NCI-H1105 treated with DMSO at 0.1 percent for 48 hours (cell line): ENCODE measurements at places on chromosomes 3 and 15.

DNA sequence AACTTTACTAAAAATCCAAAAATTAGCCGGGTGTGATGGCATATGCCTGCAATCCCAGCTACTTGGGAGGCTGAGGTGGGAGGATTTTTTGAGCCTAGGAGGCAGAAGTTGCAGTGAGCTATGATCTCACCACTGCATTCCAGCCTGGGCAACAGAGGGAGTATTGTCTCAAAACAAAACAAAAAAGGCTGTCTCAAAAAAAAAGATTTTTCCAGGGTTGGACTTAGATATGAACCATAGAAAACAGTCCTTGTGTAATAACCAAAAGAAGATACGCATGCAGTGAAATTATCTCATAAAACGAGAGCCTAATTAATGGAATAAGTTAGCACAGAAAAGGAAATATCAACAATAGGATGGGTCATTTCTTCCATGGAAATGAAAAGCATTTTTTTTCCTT, 320.4 kb upstream of the RASGRP1 start:
- no peak for DNase-seq

DNA sequence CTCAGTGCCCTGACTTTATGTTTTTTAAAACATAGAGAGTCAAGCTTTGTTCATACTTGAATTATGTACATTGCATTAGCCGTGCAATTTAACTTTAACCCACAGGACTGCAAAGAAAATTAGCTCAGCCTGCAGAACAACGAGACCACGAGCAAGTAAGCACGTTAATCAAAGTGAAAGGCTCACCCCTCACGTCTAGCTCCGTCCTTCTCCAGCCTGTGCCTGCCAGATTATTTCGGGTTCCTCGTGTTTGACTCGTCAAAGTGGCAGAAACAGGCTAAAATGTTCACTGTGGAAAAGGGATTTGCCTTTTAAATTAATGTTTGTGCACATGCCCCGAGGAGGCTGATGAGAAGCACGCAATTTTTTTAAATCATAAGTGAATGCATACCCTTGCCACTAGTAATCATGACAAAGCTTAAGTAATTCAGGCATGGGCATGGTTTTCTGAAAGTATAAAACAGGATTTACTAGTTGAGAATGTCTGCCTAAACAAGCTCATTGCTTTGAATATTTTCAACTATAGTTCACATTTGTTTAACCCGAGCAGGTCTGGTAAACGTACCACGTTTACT, 15.3 kb downstream of the ZBTB38 start:
- DNase-seq = no peak

- DNase-seq = no peak
These were observed 27.6 kb upstream of the CNBP start for GRCh38 chr3:129211345-129211744.

DNA sequence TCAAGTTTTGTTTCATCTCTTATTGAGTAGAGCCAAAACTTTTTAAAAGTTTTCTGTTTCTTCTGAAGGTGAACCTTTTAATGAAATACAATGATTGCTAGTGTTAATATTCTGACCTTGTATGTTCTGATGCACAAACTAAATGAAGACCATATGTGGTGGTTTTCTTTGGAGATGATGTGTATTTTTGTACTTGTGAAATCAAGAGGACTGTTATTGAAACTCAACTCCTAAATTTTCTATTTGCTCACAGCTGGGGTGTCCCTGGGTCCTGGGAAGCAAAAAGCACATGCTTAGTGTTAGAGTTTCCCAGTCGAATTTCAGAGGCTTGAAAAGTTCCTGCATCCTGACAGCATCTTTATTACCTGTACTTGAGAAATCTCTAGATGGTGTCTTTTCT, 1185.8 kb upstream of the ALCAM start:
- DNase-seq = no peak

DNA sequence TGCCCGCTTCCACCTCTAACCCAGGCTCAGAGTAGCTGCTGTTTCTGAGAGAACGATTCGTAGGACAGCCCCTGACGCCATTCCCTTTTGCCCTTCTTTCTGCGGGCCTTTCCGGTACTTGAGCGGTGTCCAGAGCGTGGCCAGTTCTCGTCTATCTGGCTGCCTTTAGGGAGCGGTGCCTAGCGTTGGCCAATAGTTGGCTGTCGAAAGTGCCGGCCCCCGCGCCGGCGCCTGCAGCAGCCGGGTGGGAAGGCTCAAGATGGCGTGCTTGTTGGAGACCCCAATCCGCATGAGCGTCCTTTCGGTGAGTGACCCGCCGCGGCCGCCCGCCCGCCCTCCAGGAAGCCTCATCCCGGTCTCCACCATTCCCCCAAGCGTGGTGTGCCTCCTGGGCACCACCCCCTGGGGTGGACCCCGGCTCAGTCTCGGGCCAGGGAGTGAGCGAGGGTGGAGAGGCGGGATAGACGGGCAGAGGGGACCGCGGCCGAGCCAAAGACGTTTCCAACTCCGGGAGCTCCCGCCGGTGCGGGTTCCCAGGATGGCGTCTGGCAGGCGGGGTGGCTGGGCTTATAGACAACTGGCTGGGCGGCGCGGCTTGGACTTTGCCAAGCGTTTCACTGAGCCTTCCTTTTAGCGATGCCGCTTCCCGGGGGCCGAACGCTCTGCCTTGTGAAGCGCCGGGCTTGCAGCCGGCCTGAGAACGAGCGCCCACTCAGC, at the start of gene ARMC8:
TSS of gene ARMC8 (plus strand) at position 6 of the 717 bp plus-strand sequence. CDS start at position 260, 254 bp downstream.
- peak; percentile 90 for DNase-seq

- DNase-seq = no peak
These were observed 18.3 kb downstream of the TGM4 start for GRCh38 chr3:44892689-44893088.

DNA sequence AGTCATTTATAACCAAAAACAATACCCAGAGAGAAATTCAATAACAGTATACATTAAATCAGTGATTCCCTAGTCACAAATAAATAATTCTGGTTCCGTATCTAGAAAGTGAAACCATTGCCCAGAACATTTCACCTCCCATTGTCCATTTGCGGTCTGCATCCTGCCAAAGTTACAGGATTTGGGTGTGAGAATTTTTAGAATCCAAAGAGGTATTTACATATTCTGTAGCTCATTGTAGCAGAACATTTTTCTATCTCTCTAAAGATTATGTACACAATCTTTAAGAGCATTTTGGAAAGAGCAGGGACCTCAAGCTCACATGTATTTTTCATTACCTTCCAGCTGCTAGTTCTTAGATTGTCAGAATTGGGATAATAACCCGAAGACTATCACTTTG, 261.6 kb downstream of the CHL1 start:
- no peak for DNase-seq

DNA sequence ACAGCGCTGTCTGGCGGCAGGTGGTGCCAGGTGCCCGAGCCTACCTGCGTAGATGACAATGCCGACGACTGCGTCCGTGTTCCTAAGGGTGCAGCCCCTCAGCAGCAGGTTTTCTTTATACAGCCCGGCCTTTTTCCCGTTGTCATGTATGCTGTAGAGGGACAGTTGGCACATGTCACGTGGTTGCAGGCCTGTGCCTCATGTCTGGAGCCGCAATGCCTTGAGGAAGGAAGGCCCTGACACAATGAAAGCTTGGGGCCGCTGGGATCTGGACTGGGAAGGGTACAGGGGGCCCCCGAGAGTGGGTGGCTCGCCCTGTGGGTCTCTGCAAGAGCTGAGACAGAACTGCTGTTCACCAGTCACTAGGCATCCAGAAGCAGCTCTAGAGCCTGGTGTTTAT, 136.0 kb downstream of the ATP10A start:
- DNase-seq = no peak

- no peak for DNase-seq
These were observed 250.3 kb downstream of the EDEM1 start for GRCh38 chr3:5437783-5438323.

DNA sequence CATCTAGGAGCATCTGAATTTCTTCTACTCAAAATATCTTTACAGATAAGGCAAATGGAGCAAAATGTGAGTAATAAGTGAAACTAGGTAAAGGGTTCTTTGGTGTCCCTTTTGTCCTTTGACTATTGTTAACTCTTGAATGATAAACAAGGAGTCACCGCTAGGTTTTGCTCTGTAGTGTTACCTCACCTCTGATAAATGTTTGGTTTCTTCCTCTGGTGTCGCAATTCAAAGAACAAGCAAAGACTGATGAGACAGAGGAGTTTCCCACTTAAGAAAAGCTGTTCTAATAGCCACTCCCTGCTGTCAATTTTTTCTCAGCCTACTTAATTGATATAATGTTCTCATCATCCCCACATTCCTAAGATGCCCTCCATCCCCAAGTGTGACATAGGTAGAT, 925.9 kb downstream of the IGSF11 start:
- no peak for DNase-seq

GRCh38 chr15:85408270-85408746, 27.9 kb downstream of the AKAP13 start:
- DNase-seq = no peak

DNA sequence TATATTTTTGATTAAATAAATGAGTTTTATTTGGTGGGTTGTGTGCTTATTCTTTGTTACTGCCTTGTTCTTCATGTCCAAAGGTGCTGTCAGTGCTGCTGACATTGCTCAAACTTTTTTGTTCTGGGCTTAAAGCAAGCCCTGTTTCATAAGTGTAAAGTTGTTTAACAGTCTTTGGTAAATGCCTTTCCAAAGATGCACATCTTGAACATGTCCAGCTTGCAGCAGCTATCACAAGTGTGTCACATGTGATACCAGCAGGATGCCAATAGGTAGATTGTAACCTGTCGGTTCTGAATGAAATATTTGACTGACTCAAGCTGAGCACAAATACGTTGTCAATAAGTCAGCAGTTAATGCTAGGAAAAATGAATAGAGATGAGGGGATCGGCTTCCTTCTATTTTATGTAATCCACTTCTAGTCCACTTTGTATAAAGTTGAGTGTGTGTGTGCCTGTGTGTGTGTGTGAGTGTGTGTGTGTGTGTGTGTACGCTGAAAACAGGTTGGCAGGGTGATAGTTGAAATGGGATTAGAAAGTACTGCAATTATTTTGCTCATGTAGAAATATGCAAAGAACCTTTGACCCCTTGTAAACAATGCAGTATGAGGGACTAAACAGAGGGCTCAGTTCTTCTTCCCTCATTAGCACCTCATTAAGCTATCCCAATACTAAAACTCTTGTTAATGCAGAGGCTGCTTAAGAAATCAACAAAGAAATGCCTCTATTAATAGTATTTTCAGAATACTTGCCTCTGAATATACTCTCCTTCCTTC, 986.5 kb downstream of the TUSC7 start:
- no peak for DNase-seq

- no peak for DNase-seq
These were observed 78.3 kb downstream of the SHQ1 start for GRCh38 chr3:72769758-72770540.

- DNase-seq = no peak
These were observed 57.3 kb upstream of the PPP2R3A start for GRCh38 chr3:135908225-135908624.

DNA sequence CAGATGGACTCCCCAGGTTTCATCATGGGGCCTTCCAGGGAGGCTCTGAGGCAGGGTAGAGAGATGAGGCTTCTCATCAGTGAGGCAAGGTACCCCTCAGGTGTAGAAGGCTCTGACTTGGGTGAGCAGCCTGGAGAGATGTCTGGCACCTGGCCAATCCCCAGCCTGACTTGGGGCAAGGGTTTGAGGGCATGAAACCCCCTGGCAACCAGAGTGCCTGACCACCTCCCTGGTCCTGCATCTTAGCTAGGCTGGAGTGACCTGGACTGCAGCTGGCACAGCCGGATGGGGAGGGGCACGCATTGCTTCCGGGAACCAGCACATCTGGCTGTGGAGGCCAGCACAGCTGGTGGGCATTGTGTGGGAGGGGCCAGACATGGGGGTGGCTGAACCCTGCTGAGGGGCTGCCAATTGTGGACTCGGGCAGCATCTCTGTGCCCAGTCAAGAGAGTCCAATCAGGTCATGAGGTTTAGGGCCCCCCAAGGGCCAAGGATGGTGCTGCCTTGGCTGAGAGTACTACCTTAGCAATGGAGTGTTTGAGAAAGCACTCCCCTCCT, 1.9 kb downstream of the ZBTB47 start:
- no peak for DNase-seq
